Osteocyte (in vitro differentiated cells): ENCODE measurements at places on chromosomes 12 and 14.

GRCh38 chr14:61569308-61569707, 126.0 kb upstream of the HIF1A start:
- DNase-seq: no peak

DNA sequence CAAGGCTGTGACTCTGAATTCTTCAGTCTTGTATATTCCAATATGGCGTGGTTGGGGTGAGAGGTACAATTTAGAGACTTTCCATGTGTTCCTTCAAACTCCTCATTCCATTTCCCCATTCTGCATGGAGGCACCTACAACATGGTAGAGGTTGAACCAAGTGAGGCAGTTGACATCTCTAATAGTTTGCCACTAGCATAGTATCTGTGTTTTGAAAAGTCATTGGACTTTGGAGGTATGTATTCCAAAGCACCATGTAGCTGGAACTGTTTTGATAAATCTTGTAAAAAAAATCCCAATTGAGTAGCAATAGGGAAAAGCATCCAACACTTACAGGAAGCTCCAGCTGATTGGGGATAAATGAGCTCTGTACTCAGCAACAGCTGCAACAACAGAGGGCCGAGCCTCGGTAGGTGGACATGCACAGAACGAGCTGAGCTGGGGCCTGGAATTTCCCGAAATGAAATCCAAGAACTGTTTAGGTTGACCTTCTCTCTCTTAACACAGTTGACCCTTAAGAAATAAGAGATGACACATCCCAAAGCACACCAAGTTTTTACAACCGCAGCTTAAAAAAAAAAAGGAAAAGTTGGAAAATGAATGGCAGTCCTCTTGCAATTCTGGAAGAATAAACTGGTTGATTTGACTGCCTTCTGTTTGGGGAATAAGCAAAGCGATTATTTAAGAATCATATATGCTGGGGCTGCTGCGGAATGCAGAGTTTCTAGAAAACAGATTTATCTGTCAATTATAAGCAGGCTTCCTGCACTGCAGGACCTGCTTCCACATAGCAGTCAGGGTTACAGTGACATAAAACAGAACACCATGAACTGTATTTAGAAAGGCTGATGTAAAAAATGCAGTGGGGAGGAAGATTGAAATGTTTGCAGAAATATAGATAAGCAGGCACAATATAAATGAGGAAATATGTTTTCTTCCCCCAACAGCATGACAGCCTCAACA, 194.6 kb upstream of the KRR1 start:
- peak; percentile 91 for DNase-seq

DNA sequence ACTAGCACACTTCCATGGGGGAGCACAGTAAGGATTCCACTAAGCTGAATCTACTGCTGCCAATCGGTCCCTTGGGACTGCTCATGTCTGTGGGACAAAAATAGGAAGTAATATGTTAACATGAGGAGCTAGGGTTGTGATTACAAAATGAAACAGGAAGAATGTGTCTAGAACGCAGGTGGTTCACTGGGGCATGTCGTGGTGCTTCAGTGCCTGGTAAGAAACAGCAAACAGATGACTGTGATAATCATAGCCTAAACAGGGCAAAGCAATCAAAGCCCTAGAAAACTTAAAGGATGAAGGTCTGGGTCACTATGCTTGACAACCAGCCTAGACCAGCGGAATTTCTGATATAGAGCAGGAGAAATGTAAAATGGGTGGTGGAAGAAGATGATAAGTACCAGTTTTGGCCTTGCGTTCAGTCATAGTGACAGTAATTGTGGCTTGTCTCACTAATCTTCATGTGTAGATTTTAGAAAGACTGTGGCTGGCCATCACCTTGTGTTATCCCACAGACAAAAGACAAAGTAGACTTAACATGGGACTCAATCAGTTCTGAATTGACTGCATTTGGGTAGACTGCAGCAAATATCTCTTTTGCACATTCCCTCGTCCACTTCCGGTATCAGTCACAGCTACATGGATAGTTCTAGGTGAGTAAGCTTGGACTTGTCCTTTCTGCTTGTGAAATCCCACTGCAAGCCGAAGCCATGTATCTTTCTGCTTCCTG, 51.4 kb downstream of the WASHC3 start:
- DNase-seq: no peak

DNA sequence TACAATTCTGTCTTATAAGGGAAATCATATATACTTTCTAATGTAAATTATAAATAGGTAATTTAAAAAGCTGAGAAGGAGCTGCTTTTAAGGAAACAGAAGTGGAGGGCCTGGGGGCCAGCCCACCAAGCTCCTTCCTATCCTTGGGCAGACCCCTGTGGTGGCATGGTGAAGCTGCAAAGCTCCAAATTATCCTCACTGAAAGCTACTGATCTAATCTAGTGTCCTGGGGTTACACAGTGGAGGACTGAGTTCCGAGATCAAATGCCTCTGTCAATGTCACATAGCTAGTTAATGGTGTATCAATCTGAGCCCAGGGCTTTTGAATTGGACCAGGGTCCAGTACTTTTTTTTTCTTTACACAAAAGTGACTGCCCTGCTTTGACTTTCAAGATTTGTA, 355.4 kb downstream of the CEP128 start:
- DNase-seq: no peak

GRCh38 chr14:101918065-101918989, 46.0 kb upstream of the DYNC1H1 start:
- no peak for DNase-seq

DNA sequence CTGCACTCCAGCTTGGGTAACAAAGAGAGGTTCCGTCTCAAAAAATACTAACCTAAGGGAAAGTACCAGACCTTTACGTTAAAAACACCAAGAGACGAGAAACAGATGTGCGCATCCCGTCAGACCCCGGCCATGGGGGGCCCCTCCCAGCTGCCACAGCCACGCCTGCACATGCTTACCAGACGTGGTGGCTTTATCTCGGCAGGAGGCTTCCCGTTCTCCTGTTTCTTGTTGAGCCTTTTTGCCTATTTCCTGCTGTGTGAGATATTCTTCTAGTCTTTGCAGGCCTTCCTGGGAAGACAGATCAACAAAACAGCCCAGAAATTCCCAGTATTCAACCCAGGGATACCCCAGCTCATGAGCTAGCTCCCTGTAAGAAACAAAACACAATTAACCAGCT, 23.6 kb downstream of the PGAM5 start:
- no peak for DNase-seq
